Hindlimb muscle (tissue), 1 donor: ENCODE measurements at places on chromosomes 1 and 21.

- DNase-seq: no peak
These were observed 671 bp downstream of the KIF26B start for GRCh38 chr1:245155272-245156040.

DNA sequence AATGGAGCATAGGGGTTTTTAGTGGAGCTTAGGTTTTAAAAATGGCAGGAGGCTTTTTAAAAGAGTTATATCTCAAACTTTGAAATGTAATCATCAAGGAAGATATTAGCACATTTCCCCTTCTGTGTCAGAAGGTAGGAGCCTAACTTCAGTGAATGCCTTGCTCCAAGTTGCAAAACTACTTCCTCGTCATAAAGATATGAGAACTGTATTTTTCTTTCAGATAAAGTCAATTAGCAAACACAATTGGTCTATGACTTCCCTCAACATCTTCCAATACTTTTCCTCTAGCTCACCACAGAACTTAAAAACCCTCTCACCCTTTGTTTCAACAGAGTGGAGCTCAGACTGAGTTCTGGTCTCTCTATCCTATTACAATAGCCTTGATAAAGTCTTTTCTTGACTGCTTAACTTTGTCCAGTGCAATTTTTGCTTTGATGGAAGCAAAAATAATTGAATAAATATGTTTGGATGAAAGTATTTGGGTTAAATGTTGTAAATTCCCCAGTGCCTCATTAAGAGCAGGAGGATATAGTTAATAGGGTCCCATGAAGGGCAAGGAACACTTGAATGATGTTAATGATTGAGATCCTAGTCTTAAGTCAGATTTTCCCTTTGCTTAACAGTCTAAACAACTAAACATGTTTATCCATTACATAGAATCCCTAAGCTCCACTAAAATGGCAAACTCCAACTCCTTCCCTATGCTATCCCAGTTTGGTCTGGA lies 58.9 kb downstream of the TNFSF18 start:
- no peak for DNase-seq

DNA sequence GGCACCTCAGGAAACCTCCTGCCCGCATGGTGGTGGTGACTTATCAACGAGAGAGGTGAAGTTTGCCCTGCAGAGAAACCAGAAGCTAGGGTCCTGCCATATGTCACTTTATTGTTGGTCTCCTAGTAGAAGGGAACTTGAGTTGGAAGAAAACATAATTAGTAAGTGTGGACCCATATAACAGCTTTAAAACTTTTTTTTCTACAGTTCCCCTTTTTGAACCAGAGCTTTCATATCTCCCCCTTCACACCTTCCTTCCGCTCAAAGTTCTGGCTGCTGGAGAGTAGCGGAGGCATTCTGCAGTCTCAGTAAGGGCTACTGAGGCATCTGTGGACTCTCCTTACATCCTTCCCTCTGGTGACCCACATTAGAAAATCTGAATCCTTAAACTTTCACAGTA lies 48.9 kb downstream of the PHC2 start:
- no peak for DNase-seq

- no peak for DNase-seq
These were observed 113.0 kb downstream of the CRYAA start for GRCh38 chr21:43281661-43282357.

DNA sequence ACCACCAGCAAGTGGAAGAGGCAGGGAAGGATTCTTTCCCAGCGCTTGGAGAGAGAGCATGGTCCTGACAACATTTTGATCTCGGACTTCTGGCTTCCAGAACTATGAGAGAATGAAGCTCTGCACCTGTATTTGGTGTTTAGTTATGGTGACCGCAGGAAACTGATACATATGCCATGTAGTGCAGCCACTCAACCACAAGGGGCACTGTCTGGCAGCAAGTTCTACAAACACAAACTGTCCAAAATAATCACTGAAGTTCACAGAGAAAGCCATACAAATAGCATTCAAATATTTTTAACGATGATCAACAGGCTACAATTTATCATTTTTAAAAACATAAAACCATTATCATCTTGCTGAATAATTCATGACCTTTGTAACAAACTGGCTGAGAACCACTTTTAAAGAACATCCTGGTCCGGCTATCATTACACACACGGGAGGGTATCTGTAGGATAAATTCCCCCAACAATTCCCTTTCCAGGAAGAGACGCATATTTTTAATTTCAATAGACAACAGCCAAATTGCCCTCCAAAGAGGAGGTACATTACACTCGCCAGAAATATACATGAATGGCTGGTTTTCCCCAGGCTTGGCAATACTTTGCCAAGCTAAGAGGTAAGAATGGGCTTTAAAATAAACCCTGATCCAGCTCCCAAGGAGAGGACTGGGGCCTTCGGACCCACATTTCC lies 9.2 kb upstream of the CBR3 start:
- no peak for DNase-seq

GRCh38 chr1:7265771-7266371 lies 480.6 kb downstream of the CAMTA1 start:
- no peak for DNase-seq
